ENCODE measurements at places on chromosomes 5 and 9.
A peak's percentile ranks its signal among the peaks of the same experiment; 100 is the strongest.

- DNase-seq: no peak
These were observed 31.4 kb downstream of the GRIN3A start for GRCh38 chr9:101706997-101707396.

DNA sequence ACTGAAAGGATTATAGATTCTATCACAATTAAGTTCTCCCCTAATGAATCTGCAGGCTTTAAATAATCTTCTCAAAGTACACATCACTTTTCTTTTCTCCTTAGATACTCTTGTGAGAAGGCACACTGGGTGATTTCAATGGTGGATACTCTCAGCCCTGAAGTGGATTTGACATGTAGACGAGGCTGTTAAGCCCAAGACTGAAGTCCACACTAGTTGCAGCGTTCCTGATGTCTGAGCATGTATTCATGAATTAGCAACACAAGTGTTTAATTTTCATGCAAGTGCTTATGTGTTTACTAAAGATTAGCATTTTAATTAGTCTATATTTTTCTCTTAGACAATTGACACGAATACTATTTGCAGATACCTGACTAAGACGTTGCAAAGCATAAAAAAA, 218.9 kb downstream of the TMEM161B start:
- DNase-seq: no peak

GRCh38 chr9:87515006-87515405, 17.3 kb downstream of the DAPK1 start:
- DNase-seq: no peak

DNA sequence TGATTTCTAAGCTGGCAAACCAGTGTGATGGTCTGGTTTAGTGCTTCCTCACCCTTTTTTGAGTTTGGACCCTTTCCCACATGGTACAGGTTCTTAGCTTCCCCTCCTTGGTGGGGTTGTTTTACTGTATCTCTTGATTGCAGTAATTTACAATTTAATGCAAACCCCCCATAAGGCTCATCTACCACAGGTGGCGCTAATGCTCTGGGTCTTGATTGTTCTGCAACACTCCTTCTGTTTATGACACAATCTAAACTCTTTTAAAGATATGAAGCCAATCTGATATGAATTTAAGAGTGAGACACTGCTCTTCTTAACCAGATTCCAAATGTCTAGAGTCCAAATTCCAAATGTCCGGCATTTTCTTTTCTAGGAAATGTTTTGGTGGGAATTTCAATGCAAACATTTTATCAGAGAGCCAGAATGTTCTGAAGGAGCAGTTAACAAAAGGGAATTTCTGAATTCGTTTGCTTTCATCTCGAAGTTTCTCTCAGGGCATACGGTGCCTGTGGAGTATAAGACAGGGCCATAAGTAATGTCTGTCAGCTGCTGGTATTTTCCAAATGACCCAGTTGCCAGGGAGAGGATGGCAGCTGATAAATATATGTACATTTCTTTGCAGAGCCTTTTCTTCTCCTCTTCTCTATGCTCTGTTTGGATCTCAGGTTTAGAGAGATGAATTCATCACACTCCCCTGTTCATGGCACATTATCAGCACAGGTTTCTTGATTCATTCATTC, 246.8 kb downstream of the ARHGAP26 start:
- DNase-seq: no peak

DNA sequence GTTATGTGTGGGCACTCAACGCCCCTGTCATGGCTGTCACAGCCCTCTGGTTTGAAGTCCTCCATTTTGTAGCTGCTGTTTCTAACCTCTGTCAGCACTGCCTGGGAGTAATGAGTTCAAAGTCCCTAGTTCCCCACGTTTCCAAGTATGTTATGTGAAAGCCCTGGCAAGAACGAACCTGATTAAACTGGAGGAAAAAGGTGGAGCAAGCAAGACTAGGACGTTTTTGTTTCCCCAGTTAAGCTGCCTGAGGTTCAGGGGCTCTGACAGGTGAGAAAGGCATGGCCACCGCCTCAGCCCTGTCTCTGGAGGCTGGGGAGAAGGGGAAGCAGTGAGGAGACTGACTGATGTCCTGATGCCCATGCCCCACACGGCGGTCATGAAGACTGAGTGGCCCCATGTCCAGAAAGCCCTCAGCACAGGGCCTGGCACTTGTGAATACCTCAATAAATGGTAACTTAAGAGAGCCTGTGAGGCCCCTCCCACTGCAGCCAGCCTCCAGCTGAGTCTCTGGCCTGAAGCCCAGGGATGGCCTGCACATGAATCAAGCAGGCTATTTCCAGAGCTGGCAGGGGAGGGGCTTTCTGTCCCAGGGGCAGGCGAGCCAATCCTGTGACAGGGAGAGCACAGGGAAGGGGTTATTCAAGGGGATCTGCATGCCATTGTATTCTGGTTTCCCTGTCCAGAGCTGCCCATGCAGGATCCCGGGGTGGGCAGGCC, 61.8 kb downstream of the PFDN1 start:
- peak; percentile 95 for DNase-seq

GRCh38 chr5:1899201-1899600, 16.5 kb upstream of the IRX4 start:
- no peak for DNase-seq

GRCh38 chr9:137457406-137458193, 1.5 kb downstream of the NSMF start:
- no peak for DNase-seq

GRCh38 chr5:168989731-168990505, 311.0 kb downstream of the SLIT3 start:
- DNase-seq: no peak

GRCh38 chr9:7370988-7371387, 428.6 kb downstream of the DMAC1 start:
- no peak for DNase-seq

DNA sequence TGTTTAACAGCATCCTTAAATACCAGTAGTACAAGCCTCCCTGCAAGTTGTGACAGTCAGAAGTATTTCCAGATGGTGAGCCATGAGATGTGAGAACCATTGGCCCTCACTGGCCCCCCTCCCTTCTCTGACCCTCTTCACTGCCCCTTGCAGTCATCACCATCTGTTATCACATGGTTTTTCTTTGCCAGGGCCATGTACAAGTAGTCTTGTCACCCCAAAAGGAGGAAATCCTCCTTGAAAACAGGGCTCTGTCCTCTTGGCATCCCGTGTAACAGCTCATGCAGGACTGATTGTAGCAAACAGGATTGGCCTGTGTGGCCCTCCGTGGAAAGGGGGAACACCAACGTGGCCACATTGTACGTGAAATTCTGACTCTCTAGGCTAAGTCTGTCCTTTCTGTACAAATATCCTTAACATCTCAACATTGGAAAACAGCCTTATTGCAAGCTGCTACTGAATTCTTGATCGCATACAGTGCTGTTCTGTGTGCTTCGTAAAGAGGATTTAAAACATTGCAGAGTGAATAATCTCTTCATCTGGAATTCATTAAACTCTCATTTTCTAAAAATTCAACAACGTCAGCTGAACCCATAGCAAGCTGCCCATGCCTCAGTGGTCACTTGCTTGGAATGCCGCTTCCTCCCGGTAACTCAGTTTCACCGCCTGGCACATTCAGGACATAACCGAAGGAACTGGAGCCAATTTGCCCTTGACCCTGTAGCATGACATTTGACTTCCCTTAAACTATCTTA, 171.7 kb downstream of the ATPSCKMT start:
- DNase-seq: no peak

DNA sequence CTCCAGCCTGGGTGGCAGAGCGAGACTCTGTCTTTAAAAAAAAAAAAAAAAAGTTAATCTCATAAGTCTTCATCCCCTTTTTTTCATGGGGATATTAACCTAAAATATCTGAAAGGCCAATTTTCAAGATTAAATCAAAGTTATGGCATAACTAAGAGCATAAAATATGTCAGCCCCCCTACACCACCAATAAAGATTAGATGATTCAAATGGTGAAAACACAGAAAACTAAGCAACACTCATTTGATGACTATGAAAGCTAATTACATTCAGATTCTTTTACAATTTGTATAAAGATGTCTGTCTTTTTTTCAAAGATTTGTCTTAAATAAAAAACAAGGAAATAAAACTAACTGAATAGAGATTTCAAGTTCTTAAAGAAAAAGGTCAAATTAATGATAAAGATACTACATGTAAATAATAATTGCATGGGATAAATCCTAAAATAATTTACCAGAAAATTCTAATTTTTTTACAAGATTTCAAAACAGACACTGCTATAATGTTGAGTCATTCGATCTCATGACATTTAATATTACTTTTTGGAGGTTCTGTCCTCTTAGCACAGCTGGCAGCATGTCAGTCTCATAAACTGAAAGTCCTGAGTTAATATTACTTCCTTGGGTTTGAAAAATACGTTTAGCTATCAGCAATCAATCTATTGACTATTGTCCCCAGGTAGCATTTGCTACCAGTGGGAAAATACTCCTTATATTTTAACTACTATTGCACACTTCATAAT, 112.9 kb downstream of the KIAA0825 start:
- no peak for DNase-seq

DNA sequence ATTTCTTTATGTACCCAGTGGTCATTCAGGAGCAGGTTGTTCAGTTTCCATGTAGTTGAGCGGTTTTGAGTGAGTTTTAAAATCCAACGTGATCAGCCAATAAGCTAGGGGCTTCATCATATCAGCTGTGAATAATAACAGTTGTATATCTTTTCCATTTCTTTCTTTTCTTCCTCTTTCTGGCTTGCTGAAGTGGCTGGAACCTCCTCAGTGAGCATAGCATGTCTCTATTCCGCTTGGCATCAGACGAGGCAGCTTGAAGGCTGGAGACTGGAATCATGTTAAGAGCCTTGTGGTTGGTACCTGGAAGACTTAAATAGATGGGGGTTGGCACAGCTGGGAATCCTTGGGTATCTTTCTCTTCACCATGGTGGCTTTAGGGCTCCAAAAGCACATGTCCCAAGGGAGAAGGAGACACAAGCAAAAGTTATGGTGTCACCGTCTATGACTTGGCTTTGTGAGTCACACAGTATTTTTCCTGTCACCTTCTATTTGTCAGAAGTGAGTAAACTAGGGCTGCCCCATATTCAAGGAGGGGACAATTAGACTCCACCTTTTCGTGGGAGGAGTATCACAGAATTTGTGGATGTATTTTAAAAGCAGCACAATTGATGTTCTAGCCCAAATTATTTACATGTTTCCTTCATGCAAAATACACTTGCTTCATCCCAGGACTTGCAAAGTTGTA, 38.0 kb upstream of the RETREG1 start:
- no peak for DNase-seq

- DNase-seq: peak; percentile 16
These were observed 465.5 kb downstream of the DNAH5 start for GRCh38 chr5:13478831-13479465.

DNA sequence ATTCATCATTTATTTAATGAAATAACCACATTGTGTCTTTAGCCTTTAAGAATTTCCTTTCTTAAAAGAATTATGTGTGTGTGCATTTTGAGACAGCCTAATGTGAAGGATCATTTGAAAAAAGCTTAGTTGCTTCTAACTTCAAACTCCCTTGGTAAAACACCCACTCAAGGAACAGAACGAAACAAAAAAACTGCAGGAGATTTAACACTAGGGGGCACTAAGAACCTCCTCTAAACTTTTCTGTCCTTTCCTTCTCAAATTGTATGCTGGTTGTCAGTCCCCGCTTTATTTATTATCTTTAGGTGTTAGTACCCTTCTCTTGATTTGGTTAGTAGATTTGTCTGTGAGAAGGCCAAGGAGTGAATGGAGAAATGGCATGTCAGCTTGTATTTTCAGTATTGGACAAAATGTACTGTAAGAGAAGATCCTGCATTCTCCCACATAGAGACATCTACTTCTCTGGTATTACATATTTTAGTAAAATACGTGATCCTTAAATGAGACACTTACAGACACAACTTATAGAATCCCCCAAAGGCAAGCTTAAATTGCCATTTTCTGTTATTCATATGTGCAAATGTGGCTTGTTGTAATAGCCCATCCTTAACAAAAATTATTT, 229.7 kb downstream of the MRPS30 start:
- DNase-seq: no peak

DNA sequence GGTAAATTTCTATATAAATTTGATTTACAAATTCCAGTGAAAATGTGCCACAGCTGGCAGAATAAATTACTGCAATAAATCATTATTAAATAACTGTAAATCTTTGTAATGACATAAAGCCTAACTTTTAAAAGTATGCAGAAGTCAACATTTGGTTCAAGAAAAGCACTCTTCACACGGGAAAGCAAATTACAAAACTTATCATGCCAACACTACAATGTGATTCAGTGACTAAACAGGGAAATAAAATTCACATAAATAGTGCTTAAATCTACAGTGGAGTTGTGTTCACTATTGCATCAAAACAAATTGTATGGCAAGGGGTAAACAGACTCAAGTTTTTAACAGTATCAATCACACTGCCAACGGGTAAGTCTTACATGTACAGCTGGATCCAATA, 117.2 kb downstream of the BNC2 start:
- no peak for DNase-seq

DNA sequence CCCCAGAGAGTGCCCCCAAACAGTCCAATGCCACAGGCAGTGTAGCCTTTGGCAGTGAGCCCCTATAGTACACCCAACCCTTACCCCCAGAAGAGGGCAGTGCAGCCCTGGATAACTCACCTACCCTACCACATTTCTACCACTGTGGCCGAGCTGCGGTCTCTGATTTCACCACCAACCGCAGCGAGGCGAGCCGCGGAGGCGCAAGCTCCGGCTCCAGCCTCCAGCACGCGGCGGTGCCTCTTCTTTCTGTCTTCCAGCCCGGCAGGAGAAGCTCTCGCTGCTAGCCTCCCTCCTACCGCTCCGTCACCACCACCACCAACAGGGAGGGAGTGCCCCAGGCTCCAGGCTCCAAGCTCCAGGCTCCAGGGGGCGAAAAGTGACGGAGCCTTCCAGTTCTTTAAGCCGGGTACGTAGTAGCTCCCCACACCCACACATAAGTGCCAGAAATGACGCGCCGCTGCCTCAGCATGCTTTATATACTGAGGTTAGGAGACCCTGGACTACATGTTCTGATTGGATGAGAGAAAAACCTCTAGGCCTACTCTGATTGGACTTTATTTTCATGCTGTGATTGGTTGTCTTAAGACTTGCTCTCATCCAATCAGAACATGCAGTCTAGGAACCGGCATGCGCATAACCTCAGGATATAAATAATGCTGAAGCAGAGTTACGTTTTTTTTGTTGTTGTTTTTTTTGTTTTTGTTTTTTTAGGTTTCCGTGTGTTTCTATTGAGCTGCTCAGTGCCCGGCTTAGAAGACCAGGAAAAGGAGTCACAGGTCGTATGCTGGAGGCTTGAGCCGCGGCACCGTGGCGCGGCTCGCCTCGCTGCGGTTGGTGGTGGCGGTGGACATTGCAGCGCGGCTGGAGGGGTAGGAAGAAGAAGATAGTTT, at the start of gene PCAT7:
Gene PCAT7, plus strand, starts transcription at position 645 of the 893 bp plus-strand sequence.
- DNase-seq: no peak

DNA sequence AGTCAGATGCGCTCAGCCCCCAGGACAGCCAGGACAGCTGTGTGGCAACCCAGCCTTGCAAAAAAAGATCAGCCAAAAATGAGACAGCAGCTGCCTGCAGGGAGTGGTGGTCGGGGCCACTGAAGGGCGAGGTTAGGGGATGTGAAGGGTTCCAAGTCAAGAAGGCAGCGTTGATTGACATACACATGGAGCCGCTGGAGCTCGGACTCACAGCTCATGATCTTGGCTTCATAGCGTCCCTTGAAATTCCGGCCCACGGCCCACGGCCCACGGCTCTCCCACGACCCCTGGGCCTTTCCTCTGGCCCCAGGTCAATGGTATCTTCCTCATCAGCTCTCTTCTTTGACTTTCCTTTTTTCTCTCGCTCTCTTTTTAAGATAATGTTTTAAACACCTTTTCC, 390.0 kb upstream of the IRX4 start:
- DNase-seq: no peak
